GM10248 (cell line): ENCODE measurements at places on chromosomes 3 and 15.

DNA sequence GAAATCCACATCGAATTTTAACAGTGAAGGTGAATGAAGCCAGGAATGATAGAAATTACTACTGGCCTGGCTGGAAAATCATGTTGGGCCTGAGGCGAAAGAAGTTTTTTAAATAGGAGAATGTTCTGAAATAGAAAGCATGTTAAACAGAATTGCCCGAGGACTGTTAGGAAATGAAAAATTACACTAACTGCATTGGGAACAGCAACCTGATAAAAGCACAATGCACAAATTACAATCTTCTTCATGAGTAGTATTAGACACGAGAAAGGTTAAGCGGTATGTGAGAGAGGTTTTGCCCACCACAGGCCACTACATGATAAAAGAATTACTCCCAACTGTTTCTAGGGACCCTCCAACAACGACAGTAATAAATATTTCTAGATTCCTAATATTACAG lies 18.9 kb downstream of the GBE1 start:
- no peak for DNase-seq

DNA sequence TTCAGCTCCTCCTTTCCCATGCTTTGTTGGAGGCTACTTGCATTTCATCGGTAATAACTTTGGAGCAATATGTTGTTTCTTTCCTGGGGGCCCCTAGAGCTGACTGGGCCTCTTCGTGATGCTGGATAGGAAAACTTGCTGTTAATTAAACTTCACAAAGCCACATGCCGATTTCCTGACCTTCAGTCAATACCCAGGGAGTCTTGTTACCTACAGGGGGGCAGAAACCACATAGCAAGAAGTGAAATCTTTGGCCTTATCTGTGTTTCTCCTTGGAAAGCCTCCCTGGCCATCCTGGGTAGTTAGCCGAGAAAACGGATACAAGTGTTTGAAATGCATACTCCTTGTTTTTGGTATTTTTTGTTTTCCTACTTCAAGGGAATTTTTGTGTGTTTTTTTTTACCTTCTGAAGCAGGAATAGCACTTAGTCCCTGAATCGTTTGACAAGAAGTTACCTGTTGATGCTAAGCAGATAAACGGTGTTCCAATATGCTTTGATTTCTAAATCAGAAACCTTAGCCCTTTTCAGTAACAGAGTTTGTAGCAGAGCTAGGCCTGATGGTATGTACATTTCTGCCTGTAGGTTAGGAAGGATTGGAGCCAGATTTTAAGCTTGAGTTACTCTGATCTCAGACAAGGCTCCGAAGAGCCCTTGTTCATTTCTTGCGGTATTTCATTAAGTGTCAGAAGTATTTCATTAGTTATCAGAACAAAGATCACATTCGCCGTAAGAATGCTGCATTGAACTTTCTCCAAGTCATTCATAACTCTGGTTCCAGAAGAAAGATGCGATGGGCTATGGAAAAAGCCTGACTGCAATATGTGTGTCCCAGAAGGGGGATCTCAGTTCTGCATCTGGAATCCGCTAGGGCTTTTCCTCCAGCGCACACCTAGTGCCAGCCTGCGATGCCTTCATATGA lies 111.5 kb downstream of the THSD4 start:
- no peak for DNase-seq

GRCh38 chr3:113105966-113106660 lies 105.2 kb upstream of the BOC start:
- no peak for DNase-seq

- no peak for DNase-seq
These were observed 44.8 kb downstream of the ROPN1B start for GRCh38 chr3:126013751-126014156.

- DNase-seq: no peak
These were observed 18.6 kb upstream of the IGDCC3 start for GRCh38 chr15:65396283-65396964.

GRCh38 chr15:39892418-39892817 lies 27.6 kb downstream of the GPR176 start:
- DNase-seq: no peak

DNA sequence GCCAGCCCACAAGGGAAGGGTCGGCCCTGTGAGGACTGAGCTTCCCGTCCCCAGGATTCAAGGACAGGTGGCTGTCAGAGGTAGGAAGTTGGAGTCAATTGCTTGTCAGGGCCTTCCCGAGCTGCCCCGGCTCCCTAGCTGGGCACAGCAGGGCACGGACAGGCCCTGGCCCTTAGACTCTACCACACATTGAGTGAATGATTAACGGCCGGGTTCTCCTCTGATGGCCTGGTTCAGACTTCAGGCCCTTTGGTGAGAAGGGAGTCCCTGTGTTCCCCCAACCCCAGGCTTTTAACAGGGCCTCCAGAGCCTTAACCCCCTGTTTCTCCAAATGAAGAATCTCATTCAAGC lies 16.4 kb upstream of the FGD5 start:
- no peak for DNase-seq

DNA sequence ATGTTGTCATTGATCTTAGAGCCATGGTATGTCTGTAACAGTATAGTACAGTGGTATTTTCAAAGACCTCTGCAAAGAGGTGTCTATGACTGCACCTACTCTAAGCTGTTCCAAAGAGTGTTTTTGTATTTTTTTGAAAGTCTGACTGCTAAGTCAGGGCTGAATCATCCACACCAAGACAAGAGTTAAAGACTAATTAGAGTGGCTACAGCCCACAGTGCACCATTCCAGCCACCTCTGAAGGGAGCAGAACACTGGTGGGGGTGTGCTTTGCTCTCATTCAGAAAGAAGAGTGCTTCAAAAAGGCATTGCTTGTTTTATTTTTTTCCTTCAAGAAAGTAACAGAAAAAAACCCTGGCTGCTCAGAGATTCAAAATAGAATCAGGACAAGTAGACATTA lies 301.4 kb downstream of the GABRG3 start:
- DNase-seq: no peak

GRCh38 chr15:82595203-82595602 lies 52.0 kb downstream of the CPEB1 start:
- no peak for DNase-seq

GRCh38 chr3:57120040-57120439 lies 45.1 kb downstream of the IL17RD start:
- DNase-seq: no peak

- no peak for DNase-seq
These were observed 16.9 kb downstream of the THBS1 start for GRCh38 chr15:39597751-39598185.

- no peak for DNase-seq
These were observed 2.9 kb downstream of the RAB43 start for GRCh38 chr3:129118745-129119144.

GRCh38 chr15:62823561-62823960 lies 219.0 kb upstream of the TPM1 start:
- no peak for DNase-seq

GRCh38 chr3:25820816-25821486 lies 31.1 kb downstream of the OXSM start:
- DNase-seq: no peak

- peak; percentile 21 for DNase-seq
These were observed 224.1 kb upstream of the IL12A start for GRCh38 chr3:159764490-159765029.

DNA sequence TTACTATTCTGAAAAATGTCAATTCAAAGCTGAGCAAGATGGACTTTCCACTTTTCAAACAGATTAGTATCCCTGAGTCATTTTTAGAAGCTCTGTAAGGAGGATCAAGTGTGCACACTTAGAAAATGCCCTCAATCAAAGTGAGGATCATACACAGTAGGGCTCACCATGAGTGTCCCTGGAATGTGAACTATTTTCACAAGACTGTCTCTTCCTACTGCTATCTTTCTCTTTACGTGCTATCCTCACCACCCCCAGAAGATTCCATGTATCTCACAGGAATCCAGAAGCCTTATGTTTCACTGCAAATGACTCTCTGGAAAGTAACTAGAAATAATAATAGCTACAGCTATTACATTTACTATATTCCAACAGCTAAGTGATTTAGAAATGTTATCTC lies 349.9 kb upstream of the TGFBR2 start:
- no peak for DNase-seq

DNA sequence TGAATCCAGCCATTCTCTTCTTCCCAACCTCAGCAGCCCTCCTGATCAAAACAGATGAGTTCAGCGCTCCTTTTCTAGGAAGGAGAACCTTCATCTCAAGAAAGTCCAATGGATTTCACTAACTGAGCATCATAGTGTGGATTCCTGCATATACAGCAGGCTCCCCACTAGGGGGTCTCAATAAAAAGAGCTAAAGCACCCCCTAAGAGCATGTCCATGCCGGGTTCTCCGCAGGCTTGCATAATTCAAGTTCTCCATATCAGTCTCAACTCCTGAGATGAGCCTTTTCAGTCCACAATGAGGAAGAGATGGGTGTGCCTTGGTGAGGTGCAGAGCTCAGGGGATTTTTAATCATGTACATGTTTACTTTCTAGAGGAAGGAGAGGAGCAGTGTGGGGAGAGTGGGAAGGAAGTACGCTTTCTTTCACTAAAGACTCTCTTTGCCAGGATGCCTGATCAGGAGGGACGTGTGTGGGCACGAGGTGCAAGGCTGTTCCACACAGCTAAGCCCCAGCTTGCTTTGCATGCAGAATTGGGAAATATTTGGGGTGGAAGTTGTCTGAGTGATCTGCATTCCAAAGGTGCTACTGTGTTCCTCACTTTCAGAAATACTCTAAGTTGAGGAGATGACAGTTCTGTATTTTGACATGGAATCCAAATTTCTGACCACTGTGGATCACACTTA lies 563.5 kb downstream of the OCA2 start:
- DNase-seq: no peak

- no peak for DNase-seq
These were observed 31.2 kb upstream of the TOP2B start for GRCh38 chr3:25695731-25696420.

DNA sequence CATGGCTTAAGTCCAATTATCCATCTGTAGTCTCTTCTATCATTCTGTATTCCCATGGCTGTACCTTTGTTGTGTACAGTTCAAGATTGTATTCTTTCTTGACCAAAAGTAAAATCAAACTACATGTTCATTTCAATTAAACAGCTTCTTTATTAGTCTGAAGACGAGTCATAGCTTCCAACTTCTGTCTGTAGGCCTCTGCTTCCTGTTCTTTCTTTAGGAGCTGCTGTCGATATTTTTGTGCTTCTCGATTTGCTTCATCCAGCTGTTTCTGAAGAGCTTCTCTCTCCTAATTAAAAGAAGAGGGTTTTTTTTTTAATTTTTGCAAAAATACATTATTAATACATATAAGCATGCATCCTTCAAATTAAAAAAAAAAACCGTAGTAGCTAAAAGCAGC lies 13.0 kb upstream of the HDC start:
- no peak for DNase-seq

- no peak for DNase-seq
These were observed 44.0 kb upstream of the CD96 start for GRCh38 chr3:111498022-111498421.

GRCh38 chr3:19267040-19267439 lies 118.7 kb downstream of the KCNH8 start:
- no peak for DNase-seq

DNA sequence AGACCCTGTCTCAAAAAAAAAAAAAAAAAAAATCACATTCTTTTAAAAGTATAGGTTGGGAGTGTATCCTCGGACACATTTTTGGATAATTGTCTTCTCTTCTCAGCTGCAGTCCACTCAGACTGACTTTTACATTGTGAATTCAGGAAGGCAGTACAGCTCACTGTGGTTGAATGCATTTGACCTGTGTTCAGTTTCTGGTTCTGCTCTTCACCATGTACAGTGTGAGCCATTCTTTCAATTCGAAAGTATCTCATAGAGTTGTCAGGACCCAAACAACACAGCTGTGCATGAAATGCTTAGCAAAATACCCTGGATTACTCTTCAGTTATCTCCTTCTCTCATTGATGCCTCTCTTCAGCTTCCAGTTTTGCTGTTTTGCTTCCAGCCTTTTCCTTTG lies 5.0 kb downstream of the CMTM8 start:
- no peak for DNase-seq

- DNase-seq: no peak
These were observed 155.4 kb upstream of the CCDC54 start for GRCh38 chr3:107221856-107222255.

- DNase-seq: no peak
These were observed 265.7 kb downstream of the DIPK2A start for GRCh38 chr3:144237351-144237750.

DNA sequence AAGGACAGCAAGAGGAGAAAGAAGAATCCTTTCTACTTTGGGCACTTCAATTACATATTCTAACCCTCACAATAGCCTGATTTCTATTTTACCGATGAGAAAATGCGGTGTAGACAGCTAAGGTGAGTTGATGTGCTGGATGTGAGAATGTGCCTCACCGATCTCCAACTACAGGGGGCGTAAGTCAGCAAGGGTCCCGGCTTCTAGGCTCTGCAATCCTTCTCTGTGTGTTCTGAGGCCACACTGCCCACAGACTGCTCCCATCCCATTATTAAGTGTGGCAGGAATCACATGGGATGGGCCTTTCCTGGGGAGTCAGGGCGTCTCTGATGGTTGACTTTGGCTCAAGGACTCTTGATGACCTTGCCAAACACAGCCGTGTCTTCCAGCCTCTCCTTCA lies 23.6 kb upstream of the RPL35A start:
- no peak for DNase-seq

DNA sequence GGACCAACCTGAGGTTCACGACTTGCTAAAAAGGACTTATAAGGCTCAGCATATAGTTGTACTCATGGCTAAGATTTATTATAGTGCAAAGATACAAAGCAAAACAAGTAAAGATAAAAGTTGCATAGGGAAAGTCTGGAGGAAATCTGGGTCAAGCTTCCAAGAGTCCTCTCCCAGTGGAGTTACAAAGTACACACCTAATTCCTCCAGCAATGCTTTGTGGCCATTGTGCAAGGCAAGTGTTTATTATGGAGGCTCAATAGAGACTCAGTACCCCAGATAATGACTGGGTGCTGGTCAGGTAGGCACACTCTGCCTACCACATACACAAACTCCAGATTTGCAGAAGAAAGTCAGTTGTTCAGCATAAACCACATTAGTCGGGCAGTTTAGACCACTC lies 22.9 kb downstream of the LNP1 start:
- no peak for DNase-seq

DNA sequence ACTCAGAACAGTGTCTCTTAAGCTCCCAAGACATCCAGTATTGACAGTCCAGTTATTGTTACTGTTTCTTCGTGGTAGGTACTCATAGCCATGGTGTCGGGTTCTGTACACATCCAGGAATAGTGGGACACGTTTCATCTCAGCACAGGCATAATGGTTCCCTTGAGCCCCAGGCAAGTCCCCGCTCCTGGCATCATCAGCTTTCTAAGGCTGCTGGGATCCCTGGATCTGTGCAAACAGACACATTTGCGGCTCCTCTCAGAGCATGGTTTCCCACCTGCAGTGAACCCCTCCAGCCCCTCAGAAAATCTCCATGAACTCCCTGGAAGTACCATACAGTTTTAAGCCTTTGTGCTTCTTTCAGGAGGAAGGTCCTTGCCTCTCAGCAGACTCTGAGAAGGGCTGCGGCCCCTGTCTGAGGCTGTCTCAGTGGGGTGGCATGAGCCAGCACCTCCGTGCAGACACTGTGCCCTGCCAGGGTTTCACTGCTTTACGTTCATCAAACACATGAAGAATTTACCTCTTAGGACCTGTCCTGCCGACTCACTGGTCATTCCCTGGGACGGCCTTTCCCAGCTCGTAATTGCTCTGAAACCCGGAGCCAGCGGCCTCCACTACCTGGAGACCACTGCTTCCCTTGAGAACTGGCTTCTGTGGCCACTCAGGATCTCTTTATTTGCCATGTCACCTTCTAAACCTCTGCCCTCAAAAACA lies 124.9 kb downstream of the LRRK1 start:
- DNase-seq: no peak
